Cortex of kidney (tissue), 1 donor: ENCODE measurements at places on chromosomes 11 and 22.

DNA sequence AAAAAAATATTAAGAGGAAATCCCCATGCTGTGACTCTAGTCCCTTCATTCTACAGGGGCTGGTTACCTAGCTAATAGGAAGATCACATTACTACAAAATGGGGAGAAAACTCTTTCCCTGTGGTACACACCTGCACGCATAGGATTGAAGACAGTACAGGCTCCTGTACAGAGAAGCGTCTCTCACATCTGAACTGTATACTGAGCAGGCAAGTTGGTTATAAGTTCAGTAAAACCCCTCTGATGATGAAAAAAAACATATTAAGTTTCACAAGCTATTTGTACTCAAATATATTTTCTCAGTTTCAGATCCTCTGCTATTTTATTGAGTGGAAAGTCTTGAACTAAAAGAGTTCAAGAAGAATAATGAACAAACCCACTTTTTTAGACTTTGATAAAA is 156.9 kb upstream of the HSD17B12 start:
- DNase-seq, result no peak

DNA sequence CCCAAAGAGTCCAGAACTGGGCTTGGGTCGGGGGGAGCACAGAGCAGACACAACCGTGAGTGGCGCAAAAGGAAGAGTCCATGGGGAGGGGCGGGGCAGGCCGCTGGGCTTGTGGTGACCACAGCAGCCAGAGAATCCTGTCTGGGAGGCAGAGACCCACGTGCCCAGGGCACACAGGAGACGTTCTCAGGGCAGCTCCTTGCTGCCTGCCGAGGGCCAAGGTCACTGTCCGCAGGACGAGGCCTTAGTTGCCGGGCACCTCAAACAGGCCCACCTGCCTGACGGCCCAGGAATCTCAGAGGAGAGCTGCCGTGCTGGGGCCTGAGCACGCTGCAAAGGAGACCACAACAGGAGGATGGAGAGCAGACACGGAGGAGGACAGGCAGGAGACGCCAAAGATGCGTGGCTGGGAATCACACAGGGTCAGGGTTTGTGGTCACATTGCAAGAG is 87.8 kb downstream of the MYEOV start:
- DNase-seq, result no peak

GRCh38 chr11:124096364-124096763 is 18.9 kb upstream of the VWA5A start:
- DNase-seq, result no peak

- no peak for DNase-seq
These were observed 61.8 kb downstream of the SLC22A12 start for GRCh38 chr11:64652586-64653387.

DNA sequence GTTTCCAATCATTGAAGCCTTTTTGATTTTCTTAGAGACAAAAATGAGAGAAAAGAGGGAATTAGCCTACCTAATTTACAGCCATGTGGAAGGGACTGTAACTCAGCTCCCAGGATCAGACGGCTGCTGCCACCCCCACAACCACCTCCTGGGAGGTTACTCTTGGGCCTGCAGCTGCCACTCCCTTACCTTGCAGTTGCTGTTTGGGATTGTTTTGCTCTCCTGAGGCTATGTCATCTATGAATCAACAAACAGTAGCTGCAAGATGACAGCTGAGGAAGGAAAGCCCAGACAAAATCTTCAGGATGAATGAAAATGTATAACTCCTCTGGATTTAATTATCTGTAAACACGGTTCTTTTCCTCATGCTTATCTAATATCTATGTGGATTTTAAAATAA is 28.0 kb upstream of the ZC3H12C start:
- DNase-seq, result no peak

- no peak for DNase-seq
These were observed 8.0 kb downstream of the SIK3 start for GRCh38 chr11:117090111-117090706.

- no peak for DNase-seq
These were observed 16.2 kb downstream of the PIWIL3 start for GRCh38 chr22:24758164-24758799.

- no peak for DNase-seq
These were observed 3.3 kb downstream of the TMEM109 start for GRCh38 chr11:60917267-60917666.

- DNase-seq, result no peak
These were observed 35.6 kb downstream of the FBLN1 start for GRCh38 chr22:45538281-45538680.

GRCh38 chr11:63877658-63878241 is 38.8 kb downstream of the MARK2 start:
- no peak for DNase-seq

DNA sequence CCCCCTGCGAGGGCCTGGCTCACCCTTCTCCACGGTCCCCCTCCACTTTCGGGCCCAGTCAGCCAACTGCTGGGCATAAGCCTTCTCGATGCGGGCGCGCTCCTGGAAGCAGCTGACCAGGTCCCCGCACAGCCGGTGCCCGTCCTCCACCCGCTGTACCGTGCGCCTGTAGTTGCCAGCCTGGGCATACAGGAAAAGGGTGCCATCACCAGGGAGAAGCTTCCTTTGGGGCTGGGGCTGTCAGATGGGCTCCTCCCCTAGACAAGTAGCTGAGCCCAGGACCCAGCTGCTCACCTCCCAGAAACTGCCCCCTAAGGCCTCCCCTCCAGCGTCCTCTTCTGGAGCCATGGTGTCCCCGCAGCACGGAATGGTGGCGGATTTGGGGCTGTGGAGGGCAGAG is 3.9 kb downstream of the PACSIN3 start:
- DNase-seq, result no peak
